ENCODE measurements at places on chromosomes 13 and 19.

DNA sequence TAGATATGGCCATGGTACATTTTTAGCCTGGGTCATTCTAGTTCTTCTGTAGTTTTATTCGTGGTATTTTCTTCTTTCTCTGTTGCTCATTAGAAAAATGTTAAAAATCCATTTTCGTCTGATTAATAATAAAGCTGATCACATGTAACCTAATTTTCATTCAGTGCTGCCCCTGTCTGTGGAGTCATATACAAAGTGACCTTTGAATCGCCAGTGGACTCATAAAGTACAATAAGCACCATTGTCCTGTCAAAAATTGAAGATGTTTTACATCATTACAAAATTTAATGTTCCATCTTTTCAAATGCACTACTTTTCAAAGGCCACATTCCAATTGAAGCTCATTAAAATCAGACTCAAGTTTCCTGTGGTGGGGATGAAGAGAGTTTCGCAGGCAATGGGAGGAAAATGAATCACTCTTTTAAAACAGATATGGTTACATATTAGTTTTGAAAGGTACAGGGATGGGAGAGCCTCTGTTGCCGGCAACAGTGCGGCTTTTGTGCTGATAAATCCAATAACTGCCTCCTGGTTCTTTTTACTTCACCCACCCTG is 205.4 kb downstream of the ZNF536 start:
- no peak for DNase-seq

DNA sequence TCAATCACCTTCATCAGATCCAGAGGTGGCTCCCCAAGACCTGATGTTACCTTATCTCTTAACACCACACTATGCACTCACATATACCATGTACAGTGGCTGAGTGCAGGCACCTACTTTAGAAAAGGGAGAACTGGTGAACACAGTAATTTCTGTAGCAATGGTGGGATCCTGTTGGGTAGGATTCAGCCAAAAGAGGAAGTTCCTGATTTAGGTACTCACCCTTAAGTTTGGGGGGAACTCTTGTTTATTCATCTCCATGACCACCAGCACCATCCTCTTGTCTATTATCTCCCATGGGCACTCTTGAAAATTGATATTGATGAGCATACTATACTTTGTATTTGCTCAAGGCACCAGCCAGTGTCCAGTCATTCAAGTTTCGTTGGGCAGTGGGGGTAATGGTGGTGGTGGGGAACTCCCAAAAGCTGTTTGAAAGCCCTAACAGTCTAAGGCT is 324.4 kb downstream of the LMO7 start:
- DNase-seq, result no peak

- no peak for DNase-seq
These were observed 3.0 kb downstream of the HSPBP1 start for GRCh38 chr19:55276720-55277430.

- no peak for DNase-seq
These were observed 1.8 kb downstream of the TEX29 start for GRCh38 chr13:111322001-111322915.

- no peak for DNase-seq
These were observed 143.6 kb upstream of the SLITRK1 start for GRCh38 chr13:84025824-84026223.

DNA sequence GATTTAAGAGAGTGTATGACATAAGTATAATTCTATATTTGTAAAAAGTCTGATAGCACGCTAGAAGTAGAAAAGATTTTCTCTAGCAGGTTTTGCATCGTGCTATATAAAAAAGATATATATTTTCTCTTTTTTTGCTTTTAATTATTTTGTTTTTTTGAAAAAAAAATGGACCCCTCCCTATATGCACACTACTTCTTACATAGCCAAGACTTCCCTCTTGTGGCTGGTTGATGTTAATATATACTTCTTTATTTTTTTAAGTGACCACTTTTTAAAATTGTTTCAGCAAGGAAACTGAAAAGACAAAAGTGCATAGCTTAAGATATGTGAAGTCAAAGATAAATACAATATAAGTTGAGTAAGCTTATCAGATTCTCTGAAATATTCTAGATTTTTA is 1202.8 kb downstream of the DIAPH3 start:
- no peak for DNase-seq

All from dermis microvascular lymphatic vessel endothelial cell (primary cell).